ENCODE measurements at places on chromosomes 7 and 10.
A peak's percentile ranks its signal among the peaks of the same experiment; 100 is the strongest.

- peak; percentile 42 for DNase-seq
These were observed 822 bp downstream of the SHOC2 start for GRCh38 chr10:110919971-110920881.

DNA sequence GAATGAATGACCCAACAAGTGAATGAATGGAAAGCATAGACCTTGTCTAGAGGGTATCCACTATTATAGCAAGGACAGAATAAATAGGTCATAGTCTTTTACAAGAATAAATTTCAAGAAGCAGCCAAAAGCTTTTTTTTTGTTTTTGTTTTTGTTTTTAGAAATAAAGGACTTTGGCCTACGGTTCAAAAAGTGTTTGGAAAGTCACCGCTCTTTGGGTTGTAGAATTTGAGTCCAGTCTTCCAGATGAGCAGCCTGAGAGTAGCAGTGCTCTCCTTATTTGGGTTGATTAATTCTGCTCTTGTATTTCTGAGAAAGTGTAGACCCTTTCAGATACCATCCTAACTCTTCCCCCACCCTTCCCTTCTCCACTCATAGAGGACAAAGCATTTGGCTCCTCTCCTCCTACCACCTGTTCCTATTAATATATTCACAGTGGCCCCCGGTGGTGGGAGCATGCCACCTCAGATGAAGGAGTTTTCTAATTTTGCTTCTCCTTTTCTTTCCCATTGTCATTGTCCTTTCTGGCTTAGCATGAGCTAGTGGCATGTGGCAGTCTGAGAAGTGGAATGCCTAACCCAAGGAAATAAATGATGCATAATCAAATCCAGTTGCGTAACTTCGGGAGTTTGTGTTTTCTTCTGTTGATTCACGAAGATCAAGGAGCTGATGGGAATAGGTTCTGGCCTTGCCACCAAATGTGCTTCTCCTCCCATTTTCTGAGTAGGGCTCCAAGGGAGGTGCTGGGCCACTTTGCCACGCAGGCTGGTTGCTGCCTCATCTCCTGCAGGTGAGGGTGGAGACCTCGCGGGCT, 114.7 kb downstream of the CHN2 start:
- DNase-seq = no peak

GRCh38 chr7:31958226-31958625, 112.0 kb downstream of the PDE1C start:
- DNase-seq = no peak

DNA sequence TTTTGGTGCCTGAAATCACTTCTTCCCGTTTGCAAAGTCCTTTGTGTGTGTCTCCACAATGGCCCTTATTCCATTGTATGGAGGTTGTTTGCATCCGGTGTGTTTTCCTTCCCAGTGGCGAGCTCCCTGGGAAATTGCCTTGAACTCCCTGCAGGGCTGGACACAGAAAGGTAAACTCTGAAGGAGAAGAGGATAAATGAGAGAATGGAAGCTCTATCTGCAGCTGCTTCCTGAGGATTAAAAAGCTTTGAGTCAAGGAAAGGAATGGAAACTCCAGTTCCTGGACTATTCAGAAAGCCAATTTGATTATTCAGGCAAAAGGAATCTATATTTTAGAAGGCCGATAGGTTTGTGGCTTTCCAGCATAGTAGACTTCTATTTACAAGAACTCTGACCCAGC, 4.4 kb upstream of the GRK5 start:
- DNase-seq = peak; percentile 71

DNA sequence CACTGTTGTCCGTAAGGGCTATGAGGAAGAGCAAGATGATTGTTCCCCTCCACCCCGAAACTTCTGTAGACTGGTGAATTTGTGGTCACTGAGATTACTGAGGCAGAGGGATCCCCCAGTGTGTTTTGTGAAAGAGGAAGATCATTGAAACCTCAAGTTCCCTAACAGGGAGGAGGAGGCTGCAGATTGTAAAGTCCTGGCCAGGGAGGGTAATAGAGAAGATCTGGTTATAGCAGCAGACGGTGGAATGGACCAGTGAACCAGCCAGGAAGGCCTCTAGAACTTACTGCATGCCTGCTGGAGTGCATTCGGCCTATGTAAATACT, 31.1 kb downstream of the LMTK2 start:
- no peak for DNase-seq

- peak; percentile 51 for DNase-seq
These were observed 72.5 kb upstream of the UCN3 start for GRCh38 chr10:5292196-5292735.

- no peak for DNase-seq
These were observed 82.5 kb upstream of the TMEM72 start for GRCh38 chr10:44828508-44829142.

GRCh38 chr7:13981070-13981469, 8.4 kb downstream of the ETV1 start:
- peak; percentile 95 for DNase-seq

- DNase-seq = no peak
These were observed 6.7 kb upstream of the OTUD1 start for GRCh38 chr10:23432166-23432565.

GRCh38 chr7:111210043-111210442, 119.1 kb downstream of the LRRN3 start:
- DNase-seq = no peak

GRCh38 chr10:13095094-13095493, 4.9 kb upstream of the OPTN start:
- no peak for DNase-seq

GRCh38 chr10:86880971-86881370, 76.4 kb downstream of the MMRN2 start:
- DNase-seq = no peak

DNA sequence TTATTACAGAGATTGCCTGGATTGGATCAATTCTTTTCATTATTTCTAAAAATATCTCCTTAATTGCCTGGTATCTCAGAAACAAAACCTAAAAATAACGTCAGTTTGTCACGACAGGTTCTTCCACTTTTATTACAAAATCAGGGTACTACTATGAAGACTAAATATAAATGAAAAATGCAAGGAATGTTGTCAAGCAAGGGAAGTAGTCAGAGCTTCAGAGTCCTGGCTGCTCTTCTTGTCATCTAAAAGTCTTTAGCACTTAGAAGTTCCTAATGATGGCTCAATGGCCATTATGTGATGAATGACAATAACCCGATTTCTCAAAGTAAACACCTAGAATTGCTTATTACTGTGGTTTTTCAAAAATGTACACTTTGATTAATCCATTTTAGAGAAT, 192.2 kb downstream of the SEMA3A start:
- no peak for DNase-seq

DNA sequence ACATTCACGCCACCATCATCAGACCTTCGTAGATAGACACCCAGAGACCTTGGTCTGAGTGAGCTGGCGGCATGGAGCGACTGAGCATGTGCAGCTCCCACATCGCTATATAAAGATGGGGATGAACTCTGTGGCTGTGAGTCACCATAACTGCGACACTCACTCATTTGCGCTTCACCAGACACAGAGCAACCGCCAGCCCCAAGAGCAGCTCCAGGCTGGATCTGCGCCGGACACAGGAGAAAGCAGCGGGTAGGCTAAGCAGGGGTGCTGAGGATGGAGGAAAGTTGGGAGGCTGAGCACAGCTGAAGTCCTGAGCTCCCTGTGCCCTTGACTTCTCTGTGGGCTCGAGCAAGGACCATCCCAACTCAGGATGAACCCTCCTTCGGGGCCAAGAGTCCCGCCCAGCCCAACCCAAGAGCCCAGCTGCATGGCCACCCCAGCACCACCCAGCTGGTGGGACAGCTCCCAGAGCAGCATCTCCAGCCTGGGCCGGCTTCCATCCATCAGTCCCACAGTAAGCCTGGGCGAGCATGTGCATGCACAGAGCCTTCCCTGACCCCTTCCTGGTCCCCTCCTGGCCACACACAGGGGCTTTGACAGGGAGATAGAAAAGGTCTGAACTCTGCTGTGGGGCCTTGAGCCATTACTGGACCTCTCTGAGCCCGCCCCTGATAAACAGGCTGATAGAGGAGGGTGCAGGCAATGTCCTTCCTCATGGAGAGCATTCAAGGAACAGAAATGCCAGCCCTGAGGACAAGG, at the start of gene OPN4:
OPN4 (plus strand) TSS at position 137 of the 762 bp plus-strand sequence; CDS start at position 374, 237 bp downstream.
- DNase-seq = no peak

DNA sequence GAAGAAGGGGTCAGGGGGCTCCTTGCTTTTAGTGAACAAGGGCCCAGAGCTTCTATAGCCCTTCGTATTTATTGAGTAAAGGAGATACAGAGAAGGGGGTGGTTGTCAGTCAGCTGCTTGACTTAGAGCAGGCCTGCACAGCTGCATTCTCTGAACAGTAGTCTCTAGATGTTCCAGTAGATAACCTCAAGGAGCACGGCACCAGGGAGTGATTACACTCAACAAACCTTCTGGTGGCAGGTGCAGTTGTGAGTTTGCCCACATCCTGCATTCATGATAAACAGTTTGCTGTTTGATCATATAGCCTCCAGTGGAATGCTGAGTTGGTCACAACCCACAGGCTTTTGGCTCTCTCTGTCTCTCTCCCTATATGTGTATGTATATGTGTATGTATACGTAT, 70.0 kb upstream of the GJD4 start:
- DNase-seq = no peak

GRCh38 chr10:128505346-128505745, 379.1 kb upstream of the MKI67 start:
- DNase-seq = no peak

DNA sequence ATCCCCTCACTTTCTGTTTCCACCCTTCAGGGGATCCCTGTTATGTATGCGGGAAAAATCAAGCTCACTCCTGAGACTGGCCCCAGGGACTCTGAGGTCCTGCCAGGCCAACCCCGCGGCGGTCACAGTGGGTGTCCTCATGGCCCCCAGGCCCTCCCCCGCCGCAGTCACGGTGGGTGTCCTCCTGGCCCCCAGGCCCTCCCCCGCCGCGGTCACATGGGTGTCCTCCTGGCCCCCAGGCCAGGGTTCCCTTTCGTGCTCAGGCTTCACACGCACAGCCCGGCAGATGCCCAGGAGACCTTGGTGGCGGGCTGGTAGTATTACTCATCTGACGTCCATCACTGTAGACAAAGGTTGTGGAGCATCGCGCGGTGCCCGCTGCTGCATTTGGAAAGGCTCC, 491.0 kb upstream of the FOXK1 start:
- no peak for DNase-seq

- no peak for DNase-seq
These were observed 31.3 kb downstream of the AGAP3 start for GRCh38 chr7:151117565-151117964.

- DNase-seq = no peak
These were observed 76.2 kb upstream of the KIF5B start for GRCh38 chr10:32132357-32132946.

- peak; percentile 49 for DNase-seq
These were observed 171.2 kb upstream of the TNRC18 start for GRCh38 chr7:5594616-5595544.

- peak; percentile 96 for DNase-seq
These were observed 1.3 kb upstream of the KIF11 start for GRCh38 chr10:92591550-92592022.

DNA sequence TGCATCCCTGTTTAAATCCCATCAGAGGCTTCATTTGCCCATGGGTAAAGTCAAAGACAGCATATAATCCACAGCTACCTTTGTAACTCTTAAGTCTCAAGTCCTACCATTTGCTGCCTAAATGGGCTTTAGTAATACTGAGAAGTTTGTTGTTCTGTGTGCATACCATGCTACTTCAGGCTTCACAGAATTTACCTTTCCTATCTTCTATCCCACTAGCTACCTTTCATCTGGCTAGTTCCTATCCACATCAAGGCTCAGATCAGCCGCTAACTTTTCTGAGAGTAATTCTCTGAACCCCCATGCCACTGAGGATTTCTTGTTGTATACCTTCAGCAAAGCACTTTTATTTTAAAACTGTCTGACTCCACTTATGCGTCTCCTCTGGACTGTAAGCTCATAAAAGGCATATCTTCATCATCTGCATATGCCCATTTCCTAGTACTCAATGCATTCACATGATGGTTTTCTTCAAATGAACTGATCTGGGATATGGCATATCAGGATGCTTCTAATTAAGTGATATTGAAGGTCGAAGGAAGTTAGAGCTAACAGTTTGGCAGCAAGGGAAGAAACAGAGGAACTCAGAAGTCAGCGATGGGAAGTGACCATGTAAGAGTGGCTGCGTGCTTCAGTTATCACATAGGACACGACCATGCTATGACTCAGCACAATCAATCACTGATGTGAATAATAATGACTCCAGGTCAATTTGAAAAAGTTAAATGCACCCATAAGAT, 283.9 kb upstream of the DKK1 start:
- DNase-seq = peak; percentile 52

GRCh38 chr7:69651101-69651590, 52.9 kb downstream of the AUTS2 start:
- no peak for DNase-seq
